NCI-H526 (cell line): ENCODE measurements at places on chromosomes 3 and 15.

DNA sequence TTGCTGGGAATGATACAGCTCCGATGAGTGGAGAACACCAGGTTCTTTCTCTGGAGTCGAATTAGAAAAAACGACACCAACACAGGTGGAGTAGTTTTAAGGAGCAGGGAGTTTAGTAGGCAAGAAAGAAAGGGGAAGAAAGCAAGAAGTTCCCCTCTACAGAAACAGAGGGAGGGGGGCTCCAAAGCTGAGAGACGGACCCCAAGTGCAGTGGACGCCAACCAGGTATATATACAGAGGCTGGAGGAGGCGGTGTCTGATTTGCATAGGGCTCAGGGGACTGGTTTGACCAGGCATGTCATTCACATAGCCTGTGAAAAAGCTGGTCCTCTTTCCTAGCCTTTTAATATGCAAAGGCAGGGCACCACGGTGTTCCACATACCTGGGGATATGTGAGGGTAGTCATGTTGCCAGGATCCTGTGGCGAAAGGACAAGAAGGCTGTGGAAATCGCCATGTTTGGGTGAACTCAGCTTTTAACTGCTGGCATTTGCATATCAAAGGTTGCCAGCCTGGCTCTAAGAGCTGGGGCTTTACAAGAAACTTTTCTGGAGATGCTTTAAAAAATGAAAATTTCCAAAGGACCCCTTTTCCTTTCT, 887.4 kb upstream of the EPHA6 start:
- peak; percentile 37 for DNase-seq

DNA sequence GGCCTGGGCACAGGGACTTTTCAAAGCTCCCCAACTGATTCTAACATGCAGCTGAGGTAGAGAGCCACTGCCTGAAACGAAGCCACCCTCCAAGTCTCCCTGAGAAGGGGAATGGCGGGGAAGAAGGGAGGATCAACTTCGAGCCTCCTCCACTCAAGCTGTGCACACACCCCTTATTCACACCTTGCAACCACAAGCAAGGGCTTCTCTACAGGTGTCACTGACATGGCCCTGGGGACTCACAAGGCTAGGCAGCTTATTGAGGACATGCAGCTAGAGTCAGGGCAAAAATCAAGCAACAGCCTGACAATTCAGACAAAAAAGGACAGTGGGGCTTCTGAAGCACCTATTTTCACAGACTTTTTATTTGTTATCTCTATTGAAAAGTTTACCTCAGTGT, 85.2 kb downstream of the SNRK start:
- no peak for DNase-seq

DNA sequence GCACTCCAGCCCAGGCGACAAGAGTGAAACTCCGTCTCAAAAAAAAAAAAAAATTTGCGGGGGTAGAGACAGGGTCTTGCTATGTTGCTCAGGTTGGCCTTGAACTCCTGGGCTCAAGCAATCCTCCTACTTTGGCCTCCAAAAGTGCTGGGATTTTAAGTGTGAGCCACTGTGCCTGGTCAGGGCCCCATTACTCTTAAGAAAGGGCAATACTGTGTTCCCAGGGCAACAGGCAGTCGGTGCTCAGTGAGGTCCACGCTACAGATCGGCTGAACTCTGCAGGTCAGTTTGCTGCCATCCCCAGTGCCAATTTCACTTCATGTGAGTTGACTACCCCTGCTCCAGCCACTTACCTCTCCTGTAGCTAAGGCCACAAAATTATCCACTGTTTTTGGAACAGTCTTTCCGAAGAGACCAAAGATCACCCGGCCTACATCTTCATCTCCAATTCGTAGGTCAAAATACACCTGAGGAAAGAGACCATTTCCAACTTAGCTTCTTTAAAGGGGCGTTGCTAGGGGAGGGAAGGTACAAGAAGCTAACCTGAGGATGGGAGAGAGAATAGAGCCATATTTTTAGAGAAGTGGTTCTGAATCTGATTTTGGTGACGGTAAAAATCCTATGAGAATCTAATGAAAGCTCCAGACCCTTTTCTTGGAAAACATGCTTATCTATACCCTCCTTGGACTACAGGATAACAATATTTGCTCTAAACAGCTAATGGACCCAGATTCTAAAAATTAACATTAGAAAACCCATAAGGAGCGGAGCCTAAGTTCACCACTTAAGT, 939 bp downstream of the PPIB start:
- DNase-seq, result no peak

- no peak for DNase-seq
Observed at GRCh38 chr3:160784853-160785252, 28.8 kb downstream of the PPM1L start.

DNA sequence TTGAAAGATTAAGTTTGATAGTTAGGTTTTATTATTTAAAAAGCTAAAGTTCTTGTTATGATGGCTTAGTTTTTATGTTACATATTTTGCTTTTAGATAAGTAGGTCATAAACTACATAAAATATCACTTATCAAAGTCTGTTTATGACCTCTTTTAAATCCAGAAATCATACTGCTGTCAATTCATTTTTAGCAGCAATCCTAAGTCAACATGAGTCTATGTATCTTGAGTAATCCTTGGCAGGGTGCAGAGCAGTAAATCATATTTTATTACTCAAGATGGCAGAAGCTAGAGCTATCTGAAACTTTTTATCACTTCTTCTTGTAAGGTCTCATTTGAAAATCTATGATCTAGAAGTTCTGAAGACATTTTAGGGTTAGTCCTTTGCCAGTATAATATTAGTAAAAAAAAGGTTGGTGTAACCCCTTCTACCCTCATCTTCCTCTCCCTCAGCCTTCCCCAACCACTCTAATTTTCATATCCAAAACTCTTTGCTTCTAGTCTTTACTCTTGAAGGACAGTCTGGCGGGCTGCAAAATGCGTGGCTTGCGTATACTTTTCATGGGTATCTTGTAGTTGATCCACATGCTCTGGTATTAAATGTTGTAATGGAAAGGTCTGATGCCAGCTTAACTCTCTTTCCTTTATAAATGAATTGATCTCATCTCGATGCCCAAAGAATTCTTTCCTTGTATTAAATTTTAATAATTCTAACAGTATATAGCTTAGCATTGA, 134.0 kb upstream of the THRB start:
- DNase-seq, result no peak

- peak; percentile 67 for DNase-seq
Observed at GRCh38 chr15:49235446-49236124, 65.5 kb downstream of the GALK2 start.

GRCh38 chr3:112372396-112372795, 39.4 kb downstream of the CD200 start:
- DNase-seq, result no peak

DNA sequence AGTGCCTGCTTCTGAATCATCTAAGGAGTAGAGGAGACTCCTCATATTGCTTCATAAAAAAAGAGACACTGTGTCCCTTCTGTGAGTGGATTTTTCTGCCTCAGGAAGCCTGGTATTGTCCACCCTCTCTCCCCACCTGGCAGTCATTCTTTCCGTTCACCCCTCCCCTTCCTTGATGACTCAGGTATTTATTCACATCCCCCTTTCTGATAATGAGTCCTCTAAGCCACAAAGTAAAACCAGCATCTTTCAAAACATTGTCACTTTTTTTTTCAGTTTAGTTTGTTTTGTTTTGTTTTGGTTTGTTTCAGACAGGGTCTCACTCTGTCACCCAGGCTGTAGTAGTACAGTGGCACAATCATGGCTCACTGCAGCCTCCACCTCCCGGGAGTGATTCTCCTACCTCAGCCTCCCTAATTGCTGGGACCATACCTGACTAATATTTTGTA, 65.2 kb upstream of the UBE2E1 start:
- no peak for DNase-seq

DNA sequence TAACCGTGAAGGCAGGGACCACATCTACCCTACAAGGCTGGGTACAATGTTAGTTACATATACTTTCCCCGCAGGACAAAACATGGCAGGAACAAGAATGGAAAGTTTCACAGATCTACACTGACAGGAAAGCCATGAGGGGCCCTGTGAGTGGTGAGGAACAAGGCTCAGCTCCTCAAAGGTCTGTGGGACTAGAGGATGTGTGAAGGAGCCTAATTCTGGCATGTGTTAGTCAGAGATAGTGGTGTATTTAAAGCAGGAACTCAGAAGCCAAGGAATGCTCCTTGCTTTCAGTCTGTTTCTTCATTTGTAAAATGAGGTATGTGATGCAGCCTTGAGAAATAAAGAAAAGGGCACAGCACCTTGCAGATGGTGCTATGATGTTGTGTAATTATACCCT, 25.1 kb downstream of the ETV5 start:
- no peak for DNase-seq

GRCh38 chr3:52533623-52534280, at the start of gene NT5DC2:
TSS of gene NT5DC2 (minus strand) at chr3:52533857. CDS start at chr3:52533737, 120 bp downstream.
- peak; percentile 30 for DNase-seq

- DNase-seq, result peak; percentile 75
Observed at GRCh38 chr3:142028243-142028777, 121.0 kb downstream of the TFDP2 start.

GRCh38 chr15:71002316-71002715, 109.7 kb downstream of the LRRC49 start:
- no peak for DNase-seq

DNA sequence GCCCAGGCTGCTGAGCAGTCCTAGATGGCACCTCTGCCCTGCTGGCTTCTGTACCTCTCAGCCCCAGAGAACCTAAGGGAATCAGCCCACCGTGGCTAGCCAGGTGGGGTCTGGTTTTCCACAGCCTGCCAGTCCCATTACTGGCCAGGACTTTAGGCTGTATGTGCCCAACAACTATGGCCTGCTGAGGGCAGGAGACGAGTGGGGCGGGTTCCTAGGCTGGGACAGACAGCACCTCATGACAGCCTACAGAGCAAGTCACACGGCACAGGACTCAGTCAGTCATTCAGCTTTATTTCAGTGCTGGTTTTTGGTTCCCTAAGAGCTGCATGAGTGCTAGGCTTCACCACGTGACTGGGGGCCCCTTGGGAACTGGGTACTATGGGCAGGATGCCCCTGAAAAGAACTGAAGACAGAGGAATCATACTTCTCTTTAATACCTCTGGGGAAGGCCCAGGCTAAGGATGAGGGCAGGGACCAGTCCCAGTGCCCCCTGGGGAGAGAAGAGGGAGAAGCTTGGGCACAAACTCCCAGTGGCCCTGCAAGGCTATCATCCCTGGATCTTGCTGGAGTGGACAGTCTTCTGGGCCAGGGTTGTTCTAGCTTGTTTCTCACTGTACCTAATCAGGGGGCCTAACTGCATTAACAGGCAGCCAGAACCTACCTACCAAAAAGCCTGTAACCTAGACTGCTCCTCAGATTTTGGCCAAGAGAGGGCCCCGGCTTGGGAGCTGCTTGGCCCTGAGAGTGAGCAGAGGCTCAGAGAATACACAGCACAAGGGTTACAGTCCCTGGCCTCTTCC, 14.8 kb downstream of the CLK3 start:
- no peak for DNase-seq

DNA sequence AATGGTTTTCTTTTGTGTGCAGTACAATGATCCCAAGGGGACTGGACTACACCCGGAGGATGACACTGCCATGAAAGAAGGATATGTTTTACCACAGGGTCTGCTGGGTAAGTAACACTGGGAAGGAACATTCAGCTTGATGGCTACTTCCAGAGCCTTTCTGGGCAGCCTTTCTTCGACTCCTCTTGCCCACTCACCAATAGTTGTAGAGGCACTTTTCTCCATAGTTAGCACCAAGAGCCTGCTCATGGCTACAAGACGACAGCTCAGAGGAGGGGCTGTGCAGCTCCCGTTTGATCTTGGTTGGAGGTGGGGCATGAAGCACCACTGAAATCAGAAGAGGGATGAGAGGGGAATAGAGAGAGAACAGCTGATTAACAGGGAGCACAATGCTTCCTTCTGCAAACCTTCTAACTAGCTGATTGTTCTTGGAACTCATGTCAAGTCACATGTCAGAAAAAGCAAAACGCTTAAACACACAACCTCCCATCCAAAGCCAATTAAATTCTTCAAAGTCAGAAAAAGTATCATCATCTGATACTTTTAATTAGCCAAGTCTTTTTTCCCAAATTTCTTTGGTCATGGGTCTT, 27.9 kb downstream of the ETV5 start:
- no peak for DNase-seq

DNA sequence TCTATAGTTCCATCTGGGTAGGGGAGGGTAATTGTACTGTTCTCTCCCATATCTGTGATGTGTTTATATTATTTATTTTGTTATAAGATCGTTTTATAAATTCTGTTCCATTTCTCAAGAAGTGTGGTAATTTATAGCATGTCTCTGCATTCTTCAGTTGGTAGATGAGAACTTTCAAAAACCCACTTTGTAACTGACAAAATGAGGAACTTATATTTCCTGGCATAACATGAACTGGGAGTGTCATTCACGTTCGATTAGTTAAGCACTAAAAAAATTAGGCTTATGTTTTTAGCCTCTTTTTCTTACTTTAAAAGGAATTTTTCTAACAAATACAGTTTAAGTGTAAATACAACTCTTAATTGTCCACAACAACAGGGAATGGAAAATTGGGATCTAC, 230.8 kb downstream of the CGGBP1 start:
- no peak for DNase-seq
